AG09319 (cell line): ENCODE measurements at places on chromosomes 1 and 21.

- DNase-seq, result no peak
Measured at GRCh38 chr1:89757532-89757931, 63.3 kb upstream of the LRRC8D start.

DNA sequence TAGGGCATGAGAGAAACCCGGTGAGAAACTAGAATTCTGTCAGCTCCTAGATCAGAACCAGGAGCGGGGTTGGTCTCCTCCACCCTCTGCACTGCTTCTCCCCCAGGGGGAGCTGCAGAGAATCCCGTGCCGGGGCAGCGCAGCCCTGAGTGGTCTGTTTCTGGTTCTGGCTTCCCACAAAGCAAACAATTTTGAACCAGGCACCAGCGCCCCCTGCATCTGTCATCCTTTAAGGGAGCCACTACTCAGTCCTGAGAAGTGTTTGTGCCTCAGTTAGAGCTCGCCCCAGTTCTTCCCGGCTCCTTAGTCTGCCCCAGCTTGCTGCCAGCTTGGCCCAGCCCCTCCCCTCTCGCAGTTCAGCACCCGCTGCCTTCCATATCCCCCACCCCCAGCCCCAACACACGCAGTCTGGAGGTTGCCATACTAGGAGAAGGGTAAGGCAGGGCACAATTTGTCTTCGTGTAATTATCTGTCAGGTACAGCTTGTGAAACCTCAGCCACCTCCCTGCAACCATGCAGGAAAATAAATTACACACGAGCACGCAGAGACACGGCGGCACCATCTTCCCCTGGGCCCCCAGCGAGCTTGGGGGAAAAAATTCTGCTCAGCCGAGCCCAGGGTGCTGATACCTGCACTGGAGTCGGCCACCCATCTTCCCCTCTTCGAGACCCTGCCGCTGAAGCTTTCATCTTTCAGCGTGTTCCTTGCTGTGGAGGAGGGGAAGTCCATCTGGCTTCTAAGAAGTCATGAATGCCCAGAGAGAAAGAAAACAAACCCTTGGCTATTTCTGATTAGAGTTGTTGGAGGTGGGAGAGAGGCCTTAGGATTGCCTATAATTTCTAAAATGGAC is 62.6 kb upstream of the CD1D start:
- DNase-seq, result no peak

DNA sequence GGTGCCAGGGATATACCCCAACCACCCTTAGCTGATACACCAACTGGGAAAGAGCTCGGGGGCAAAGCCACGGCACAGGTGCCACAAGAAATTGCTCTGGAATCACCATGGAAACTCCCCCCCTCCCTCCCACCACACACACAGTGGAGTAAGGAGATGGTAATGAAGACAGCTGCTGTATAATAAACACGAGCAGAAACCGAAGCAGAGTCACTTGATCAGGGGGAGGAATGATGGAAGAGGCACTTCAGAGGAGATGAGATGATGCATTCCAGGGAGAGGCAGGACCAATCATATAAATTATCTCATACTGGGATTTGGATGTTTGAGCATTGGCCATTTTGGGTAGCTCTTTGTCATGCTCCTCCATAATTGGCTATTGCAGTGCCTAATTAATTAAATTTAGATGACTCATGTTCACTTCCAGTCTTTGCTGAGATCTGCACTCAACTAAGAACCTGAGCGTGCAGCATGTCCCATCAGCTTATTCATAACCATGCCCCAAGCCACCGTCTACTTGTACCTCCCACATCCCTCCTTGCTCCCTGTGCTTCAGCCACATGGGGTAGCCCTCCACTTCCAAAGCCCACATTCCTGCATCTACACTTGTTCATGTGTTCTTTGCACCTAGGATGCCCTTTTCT is 189.5 kb downstream of the ZSCAN20 start:
- no peak for DNase-seq

- no peak for DNase-seq
Measured at GRCh38 chr1:15863156-15863901, 15.8 kb downstream of the SPEN start.
